Epithelial cell of esophagus (primary cell): ENCODE measurements at places on chromosomes 6 and 20.

DNA sequence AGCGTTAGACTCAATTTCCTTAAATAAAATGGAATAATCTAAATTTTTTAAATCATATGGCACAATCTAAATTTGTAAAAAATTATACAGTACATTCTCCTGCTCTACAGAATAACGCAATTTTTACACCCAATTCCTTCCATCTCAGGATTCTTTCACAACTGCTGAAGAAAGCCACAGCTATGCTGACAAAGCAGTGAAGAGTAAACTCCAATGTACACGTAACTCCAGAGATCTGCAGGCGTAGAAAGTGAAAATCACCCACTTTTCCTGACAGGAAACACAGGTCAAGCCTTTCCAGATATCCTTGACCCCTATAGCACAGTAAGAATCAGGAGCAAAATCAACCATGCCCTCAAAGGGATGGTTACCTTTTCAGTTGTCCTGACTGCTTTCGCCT is 27.4 kb downstream of the EPHA7 start:
- DNase-seq = no peak

DNA sequence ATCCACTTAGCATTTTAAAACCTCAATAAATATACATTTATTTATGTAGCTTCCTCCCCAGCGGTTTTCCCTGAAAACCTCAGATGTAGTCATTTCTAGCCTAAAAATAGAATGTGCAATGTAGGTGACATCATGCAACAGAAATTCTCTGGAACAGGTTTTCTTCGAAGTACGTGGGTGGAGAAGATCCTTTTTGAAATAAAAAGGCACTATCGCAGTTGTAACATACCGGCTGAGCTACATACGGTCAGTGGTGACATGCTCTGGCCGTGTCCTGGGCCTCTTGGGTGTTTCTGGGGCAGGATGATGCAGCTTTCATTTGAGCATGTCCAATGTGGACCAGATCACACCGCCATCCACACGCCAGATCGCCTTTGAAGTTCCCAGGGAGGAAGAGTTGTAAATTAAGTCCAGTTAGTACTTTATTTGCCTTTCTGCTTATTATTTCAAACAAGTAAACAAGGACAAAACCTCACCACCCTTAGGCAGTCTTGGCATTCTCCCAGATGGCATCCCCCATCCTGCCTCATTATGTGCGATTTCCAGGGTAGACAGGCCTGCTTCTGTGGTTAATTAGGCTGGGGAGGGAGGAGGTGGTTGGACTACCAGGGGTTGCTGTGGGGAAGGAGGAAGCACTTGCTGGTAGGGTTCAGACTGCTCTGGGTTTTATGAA is 109.5 kb upstream of the CLDN20 start:
- DNase-seq = peak; percentile 77

GRCh38 chr6:20969551-20969950 is 435.3 kb downstream of the CDKAL1 start:
- DNase-seq = peak; percentile 80

- no peak for DNase-seq
Measured at GRCh38 chr6:151002491-151002935, 137.0 kb downstream of the MTHFD1L start.

DNA sequence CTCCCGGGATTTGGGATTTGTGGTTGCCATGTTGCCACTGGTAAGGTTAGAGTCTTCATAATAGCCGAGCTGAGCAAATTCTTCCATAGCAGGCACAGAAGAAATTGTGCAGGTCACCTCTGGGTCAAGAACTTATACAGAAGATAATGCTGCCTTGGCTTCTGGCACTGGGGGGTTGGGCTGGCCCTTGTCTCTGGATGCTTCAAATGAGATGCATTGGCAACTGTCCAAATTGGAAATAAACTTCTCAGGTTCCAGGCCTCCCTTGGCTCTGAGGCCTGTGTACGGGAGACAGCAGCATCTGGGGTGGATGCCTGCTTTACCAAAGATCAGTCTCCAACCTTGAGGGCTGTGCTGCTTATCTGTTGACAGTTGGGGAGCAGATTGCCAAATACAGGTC is 26.2 kb downstream of the MYO6 start:
- no peak for DNase-seq

DNA sequence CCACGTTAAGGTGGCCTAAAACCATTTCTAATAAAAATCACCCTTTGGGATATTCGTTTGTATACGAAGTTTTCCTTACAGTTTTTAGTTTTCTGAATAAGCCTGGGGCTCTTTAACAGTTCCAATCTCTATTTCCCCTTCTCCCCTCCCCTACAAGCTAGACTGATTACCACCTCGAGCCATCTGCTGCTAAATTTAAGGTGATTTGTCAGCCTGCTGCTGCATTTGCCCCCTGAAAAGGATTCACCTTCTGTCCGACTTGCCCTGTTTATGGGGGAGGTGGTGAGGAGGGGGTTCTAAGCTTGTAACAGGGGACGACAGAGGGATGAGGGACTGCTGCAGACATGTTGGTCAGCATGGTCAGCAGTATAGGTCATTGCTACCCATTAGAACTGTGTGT is 146.3 kb downstream of the JARID2 start:
- DNase-seq = no peak

DNA sequence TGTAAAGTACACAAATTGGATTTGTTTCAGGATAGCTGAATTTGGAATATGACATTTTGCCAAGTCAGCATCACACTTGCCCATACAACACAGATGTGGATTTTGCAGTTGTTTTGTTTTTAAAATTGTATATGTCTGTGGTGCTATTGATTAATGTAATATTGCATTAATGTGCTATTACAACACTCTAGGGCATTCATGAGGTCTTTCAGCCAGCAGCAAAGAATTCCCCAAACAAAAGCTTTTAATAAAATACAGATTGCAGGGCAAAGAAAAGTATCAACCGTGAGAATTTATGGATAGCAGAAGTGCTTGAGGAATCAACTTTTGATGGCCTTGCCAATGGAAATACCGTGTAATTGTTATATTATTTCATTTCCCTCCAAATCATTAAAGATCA is 144.9 kb downstream of the AIG1 start:
- no peak for DNase-seq
